GM12864 (cell line): ENCODE measurements at places on chromosomes 3 and 15.

DNA sequence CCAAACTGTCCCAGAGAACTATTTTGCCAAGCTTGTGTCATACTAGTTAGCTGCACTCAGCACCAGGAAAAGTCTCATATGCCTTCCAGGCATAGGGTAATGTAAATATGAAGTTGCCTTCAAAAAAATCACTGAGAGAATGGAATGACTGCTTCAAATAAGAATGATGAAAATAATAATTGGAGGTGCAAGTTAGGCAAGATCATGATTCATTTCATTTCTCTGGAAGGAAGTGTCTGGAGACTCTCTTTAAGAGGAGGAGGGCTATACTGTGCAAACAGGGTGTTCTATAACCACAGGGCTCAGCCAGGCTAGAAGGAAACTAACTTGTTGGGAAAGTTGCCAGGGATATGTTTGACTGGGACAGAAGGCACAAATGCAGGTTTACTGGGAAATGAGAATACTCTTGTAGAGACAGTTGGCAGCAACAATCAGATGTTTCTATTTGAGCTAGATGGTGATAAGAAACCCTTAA is 4.3 kb downstream of the SIDT1 start:
- DNase-seq = no peak

DNA sequence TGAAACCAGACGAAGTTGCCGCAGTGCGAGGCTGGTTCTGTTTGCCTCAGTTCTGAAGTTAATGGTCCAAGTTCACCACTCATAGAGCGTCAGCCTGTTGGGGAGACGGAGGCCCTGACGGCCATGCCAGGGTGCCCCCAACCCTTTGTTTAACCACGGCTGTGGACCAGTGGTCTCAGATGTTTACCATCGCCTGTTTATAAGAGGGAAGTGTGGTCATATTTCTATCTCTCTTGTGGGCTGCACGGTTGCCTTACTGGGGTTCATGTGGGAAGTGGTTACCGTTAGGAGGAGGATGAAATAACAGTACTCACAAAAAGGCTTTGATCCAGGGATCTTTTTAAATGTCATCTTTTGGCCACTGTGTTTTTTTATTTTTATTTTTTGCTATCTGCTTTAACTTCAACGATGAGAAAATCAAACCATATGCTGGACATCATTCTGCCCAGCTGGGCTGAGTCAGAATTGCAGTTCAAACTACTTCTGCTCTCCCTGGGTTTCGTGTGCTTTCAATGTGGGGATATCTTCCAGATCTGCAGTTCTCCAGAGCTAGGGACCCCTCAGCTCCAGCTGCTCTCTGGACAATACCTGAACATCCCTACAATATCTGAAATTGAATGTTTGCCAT is 17.8 kb downstream of the SMAD3 start:
- no peak for DNase-seq

DNA sequence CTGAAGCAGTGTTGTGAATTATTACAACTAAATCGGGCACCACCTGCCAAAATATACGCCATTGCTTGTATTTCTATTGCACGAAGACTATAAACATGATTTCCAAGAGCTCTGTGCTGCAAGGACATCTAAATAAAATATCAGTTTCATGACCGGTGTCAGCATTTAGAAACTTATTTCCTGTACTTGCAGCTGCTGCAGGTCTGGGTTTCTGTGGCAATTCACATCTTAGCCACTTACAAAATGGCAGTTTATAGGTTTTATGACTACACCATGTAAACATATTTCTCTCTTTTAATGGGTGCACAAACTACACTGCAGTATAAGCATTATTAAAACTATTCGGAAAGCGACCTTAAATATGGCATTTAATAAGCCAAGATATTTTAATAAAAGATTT is 359.4 kb downstream of the VPS13C start:
- no peak for DNase-seq

DNA sequence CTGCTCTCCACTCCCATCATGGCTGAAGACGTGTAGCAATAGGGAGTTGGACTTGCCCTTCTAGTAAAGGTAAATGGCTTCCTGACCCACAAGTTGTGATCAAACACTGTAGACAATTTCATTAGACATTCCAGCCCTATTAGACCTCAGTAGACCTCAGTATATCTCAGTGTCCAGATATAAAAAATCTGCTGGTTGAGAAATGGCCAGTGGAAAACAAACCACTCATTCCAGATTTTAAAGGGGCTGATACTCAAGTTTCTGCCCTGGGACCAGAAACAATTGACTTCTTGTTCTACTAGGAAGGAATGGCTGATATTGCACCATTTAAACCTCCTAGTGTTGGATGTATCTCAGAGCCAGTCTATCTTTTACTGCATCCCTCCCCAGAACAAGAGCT is 613.2 kb downstream of the PDCD6IP start:
- no peak for DNase-seq

DNA sequence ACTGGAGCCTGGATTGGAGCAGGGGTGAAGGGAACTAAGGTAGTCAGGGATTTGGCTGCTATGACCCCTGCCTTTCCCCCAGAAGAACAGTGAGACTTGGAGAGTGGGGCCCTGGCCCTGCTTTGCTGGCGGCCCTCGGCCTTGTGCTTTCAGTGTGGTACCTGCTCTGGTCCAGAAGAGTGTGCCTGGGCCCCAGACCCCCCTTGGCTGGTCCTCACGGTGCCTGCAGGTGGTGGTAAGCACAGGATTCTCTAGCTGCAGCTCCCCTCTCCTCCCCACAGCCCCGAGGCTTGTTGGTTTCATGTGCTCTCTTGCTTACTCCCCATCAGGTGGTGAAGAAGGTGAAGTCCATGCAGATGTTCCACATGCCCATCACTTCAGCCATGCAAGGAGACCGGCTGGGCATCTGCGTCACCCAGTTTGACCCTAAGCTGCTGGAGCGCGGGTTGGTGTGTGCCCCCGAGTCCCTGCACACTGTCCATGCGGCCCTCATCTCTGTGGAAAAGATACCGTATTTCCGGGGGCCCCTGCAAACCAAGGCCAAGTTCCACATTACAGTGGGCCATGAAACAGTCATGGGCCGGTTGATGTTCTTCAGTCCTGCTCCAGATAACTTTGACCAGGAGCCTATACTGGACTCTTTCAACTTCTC is 125.7 kb downstream of the DNAJB8 start:
- no peak for DNase-seq
